AML-193 (cell line): ENCODE measurements at places on chromosomes 2 and 18.
A peak's percentile ranks its signal among the peaks of the same experiment; 100 is the strongest.

DNA sequence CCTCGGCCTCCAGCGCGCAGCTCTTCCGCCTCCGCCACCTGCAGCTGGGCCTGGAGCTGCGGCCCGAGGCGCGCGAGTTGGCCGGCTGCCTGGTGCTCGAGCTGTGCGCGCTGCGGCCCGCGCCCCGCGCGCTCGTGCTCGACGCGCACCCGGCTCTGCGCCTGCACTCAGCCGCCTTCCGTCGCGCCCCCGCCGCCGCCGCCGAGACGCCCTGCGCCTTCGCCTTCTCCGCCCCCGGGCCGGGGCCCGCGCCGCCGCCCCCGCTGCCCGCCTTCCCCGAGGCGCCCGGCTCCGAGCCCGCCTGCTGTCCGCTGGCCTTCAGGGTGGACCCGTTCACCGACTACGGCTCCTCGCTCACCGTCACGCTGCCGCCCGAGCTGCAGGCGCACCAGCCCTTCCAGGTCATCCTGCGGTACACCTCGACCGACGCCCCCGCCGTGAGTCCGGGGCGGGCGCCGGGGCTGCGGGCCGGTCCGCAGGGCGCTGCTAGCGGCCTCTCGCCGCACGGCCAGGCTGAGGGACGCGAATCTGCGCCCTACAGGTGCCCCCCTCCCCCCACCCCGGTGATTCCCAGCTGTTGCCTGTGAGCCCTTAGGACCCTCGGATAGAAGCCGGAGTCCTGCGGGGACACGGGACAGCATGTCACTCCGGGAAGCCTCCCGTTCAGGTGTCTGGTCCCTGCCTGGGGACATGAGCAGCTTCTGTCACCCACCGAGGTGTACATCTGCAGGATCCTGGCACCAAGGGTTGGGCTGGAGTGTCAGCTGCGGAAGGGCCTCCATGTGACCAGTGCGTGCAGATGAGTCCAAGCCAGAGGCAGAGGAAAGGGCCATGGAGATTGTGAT, 616 bp downstream of the RNPEPL1 start:
- peak; percentile 46 for DNase-seq

- DNase-seq = no peak
Observed at GRCh38 chr2:134917360-134917865, 1.2 kb upstream of the CCNT2 start.

GRCh38 chr18:37251679-37252078, 313.9 kb downstream of the CELF4 start:
- DNase-seq = no peak

DNA sequence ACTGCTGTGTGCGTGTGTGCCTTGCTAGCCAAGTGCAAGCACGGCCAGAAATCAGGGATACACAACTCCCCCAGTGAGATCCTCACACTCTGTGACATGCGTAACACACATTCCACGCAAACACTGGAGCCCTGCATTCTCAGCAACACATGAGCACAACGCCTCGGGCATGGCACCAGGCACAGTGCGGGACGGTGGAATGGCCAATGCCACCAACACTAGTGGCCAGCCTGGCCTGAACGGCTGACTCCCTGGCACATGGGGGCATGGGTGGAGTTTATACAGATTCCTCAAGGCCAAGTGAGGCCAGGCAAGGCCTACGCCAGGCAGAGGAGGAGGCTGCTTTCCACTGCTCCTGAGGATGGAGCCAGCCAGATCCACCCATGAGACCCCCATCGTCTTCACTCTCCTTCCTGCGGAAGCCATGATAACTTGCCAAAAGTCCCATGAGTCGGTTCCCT, 56.2 kb downstream of the ANKMY1 start:
- DNase-seq = no peak

DNA sequence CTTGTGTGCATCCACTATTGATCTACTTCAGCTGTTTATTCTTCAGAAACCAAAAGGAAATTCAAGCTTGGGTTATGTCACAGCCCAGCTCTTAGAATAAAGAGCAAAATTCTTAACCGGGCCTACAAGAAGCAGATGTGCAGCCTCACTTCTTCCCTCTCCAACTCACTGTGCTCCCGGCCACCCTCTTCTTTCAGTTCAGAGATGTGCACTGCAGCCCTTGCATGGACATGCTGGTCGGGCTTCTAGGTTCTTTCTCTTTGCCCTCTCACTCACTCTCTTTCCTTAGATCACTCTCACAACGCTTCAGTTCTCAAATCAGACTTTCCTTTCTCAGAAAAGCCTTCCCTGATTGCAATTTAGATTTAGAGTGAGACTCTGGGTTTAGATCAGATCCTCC, 104.1 kb downstream of the CHN1 start:
- no peak for DNase-seq

GRCh38 chr2:673615-674320, 3.4 kb downstream of the TMEM18 start:
- no peak for DNase-seq
